ENCODE measurements at places on chromosomes 2 and 18.

DNA sequence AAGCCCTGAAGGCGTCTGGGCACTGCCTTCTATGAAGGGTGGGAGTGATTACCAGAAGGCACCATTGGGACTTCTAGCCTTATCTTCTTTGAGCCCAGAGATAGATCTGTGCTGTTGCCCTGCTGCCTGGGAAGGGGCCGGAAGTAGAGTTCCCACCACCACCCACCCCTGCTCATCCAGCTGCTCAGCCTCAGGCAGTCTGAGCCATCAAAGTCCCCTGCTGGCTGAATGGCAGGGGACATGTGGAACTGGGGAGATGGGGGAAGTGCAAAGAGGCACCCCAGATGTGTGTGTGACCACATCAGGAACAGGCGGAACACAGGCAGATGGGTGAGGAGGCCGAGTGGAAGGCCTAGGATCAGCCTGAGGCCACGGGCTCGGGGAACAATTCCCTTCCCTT, 3.3 kb upstream of the WNT10A start:
- no peak for DNase-seq

- no peak for DNase-seq
Measured at GRCh38 chr2:2333076-2333475, 2.0 kb upstream of the MYT1L start.

DNA sequence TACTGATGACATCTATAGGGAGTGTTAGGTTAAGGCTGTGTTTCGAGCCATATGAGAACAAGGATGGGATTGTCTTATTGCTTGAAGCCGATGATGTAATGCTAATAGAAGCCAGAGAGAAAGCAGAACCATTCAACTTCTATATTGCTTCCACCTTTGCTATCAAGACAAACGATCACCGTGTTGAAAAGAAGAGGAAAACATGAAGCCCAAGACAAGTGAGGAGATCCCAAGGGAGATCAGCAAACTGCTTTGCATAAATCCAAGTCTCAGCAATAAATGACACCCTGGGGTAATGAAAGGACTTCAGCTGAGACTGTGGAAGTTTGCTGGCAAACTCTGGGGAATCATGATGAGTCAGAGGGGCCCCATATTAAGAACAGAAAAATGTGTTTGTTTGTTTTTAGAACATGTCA, 206.2 kb downstream of the NCKAP5 start:
- DNase-seq = no peak

GRCh38 chr2:83002706-83003105, 1456.4 kb downstream of the SUCLG1 start:
- DNase-seq = no peak

DNA sequence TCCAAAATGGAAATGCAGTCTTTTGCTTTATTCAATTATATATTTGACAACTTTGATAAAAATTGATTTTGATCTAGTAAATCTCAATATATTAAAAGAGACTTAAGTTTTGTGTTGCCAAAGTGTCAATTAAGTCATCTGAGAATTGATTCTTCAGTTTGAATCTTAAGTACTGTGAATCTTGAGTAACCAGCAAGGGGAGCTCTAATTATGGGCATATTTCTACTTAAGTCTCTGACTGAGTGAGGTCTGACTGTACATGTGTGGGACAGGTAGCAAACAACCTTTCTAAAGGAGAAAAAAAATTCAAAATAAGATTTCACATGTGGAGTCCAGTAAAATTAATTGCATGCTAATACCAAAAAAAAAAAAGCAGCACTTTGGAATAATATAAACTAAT, 503.7 kb upstream of the SLC8A1 start:
- DNase-seq = no peak

- no peak for DNase-seq
Measured at GRCh38 chr2:164721430-164721829, 100.1 kb upstream of the GRB14 start.

GRCh38 chr2:162989507-162989906, 150.9 kb upstream of the KCNH7 start:
- no peak for DNase-seq

DNA sequence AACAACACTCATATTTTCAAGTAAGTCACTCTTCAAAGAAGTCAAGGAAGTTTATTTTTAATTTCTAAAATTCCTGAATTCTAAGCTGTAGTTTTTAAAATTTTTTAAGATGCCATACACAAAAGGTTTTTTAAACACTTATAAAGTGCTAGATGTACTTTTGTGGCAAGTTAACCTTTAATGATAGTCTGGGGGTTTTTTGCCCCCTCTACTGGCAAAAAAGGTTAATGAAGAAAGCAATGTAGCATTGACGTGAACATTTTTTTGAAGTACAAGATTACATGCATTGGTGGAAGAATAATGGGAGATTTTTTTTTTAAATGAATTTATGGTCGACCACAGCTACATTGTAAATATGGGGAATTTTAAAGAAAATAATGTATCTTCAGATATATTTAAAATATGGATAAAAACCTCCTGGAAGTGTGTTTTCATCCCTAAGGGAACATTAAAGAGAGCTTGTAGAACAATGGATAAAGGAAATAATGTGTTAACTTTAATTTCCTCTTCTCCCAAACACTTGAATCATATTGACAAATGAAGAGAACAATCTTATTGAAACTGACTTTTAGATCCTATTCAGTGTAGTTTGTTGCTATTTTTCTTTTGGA, 12.6 kb downstream of the ITPRID2 start:
- no peak for DNase-seq

DNA sequence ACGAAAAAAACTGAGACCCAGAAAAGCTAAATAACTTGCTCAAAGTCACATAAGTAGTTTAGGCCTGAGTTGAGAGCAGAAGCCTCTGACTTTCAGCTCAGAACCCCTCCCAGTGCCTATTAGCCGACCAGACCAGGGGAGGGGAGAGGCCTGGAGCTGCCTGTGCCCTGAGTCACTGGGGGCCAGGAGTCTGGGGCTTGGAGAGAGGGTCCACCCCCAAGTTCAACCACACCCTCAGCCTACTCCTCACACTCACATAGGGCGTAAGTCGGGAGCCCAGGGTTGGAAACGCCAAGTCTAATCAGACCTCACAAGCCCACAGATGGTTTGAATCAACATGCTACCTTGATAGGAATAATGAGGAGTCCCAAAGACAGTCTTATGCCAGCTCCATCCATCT, 12.6 kb upstream of the PKDCC start:
- DNase-seq = no peak

GRCh38 chr2:160019374-160020090, 42.9 kb downstream of the PLA2R1 start:
- DNase-seq = no peak

DNA sequence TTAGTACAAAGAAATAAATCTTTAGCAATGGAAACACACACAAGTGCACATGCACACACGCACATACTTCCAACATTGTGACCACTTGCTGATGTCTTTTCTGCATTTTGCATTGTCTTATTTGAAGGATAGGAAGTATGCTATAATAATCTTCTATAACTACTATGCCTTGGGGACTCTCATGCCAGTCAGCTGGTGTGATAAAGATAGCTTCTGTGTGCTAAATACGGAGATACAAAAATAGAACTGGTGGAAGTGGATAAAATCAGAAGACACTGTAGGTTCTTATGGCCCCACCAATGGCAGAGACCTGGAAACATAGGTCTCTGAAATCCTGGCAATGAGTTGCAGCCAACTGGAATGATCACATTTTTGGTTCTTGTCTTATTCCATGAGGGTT, 31.5 kb upstream of the RASGRP3 start:
- no peak for DNase-seq

DNA sequence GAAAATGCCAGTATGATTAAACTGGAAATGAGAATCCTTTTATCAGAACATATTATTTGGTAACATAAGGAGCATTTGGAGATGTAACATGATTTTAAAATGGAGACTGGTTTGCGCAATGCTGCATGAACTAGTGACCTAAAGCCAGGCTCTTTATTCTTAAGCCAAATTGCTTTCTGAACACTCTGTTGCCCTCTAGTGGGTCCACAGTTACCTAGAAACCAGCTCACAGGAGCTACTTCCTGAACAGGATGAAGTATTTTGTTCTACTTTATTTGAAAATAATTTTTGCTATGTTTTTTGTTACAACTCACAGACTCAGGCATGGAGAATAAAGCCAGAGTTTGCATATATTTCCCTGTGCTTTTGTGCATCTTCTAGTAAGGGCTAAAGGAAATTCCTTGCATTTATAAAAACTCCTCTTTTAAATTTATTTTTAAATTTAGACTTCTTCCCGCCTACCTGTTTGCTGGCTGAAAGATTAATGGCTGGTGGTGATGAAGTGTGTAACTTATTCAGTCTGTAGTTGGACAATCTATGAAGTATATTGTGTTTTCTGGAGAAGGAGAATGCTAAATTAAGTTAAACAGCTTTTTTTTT, 146.7 kb downstream of the PARD3B start:
- no peak for DNase-seq

- no peak for DNase-seq
Measured at GRCh38 chr2:191831410-191831994, 15.4 kb downstream of the CAVIN2 start.

DNA sequence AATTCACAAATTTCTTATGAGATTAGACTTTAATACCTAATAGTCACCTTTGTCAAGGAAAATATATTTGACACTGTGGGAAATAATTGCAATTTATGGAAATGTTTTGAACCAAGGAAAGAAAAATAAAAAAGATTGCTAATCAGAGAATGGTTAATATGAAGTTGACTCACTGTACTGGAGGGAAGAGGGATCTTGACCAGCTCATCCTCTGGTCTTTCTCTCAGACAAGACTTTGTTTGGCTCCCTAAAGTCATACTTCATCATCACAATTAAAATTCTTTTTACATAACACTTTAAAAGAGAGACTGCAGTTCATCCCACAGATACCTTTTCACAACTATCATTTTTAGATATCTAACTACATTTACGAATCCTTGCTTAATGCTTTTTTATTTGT, 538.5 kb upstream of the ZEB2 start:
- no peak for DNase-seq

Data from stimulated activated CD8-positive, alpha-beta memory T cell treated with anti-CD3 and anti-CD28 coated beads, Interleukin-4, amount 100 ng/mL, for 48 hours (primary cell).